ENCODE measurements at places on chromosomes 12 and 14.

DNA sequence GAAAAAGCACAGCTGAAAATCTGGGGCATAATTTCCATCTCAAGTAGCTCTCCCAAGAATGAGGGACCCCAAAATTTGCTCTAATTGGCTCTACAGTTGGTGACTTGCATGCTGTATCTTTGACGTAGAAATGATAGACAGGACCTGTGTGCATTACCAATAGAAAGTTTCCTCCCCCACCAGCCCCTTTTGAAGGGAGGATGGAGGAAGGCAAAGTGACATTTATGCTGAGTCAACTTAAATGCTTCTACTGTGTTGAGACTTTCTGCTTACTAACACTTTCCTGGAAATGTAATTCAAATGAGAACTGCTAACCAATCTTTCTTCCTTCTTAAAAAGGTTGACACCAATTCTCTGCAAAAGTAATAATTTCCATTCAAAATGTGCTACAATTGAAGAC, 31.9 kb downstream of the TSPAN8 start:
- no peak for DNase-seq

- no peak for DNase-seq
These were observed 5.1 kb downstream of the ARHGDIB start for GRCh38 chr12:14956024-14956891.

DNA sequence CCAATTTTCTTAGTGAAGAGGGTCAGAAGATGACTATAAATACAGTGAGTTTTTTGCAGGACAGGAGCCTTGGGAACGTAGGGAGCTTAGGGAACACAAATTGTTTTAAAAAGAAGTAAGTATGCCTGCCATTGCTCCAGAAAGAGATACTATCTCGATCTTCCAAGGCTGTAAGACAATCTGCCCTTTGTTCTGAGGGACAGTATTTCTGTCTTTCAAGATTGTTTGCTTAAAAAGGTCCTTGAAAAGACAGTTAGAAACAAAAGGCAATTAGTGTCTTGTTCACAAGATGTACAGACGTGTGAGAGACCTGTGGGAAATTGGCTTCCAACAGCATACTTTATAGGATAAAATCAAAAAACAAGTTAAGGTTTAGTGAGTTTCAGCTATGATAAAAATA, 321.2 kb upstream of the FAR2 start:
- DNase-seq, result no peak

- no peak for DNase-seq
These were observed 218.4 kb downstream of the AEBP2 start for GRCh38 chr12:19657732-19658130.

Data from osteoblast (primary cell).